Fibroblast of skin of scalp (primary cell): ENCODE measurements at places on chromosomes 1 and 21.

- DNase-seq = no peak
These were observed 912 bp upstream of the PKNOX1 start for GRCh38 chr21:42973309-42973990.

DNA sequence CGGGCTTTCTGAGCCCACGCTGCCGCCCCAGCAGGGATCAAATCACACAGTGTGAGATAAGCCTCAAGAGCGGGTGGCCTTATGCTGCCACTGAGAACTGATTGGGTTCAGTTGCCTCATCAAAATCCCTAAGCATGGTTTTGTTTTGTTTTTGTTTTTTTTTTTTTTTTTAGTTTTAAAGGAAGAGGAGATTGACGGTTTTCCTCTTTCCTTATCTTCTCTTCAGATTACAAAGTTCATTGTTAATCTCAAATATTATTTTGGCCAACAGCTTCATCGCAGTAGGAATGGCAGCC, 651 bp downstream of the COA6 start:
- no peak for DNase-seq

DNA sequence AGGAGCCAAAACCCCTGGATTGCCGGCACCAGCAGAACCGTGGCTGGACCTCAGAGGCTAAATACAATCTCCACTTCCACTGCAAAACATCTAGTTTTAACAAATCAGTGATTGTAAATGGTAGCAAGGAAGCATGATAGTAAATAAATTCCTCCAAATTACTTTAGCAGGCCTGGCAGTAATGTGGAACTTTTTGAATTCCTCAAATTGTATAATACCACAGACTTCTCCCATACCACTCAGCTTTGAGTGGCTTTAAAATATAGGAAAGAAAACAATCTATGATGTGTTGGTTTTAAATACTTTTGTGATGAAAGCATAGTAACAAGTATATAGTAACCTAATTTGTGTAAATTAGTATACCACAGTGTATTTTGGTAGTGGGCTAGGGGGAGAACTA, 34.1 kb downstream of the NIBAN1 start:
- DNase-seq = peak; percentile 72

GRCh38 chr1:175192630-175193526, at the start of gene KIAA0040:
Gene KIAA0040, minus strand, starts transcription at chr1:175192776. Its CDS starts 31,763 bp downstream, at chr1:175161013.
- peak; percentile 22 for DNase-seq

- no peak for DNase-seq
These were observed 13.3 kb downstream of the OVAAL start for GRCh38 chr1:180571832-180572636.

DNA sequence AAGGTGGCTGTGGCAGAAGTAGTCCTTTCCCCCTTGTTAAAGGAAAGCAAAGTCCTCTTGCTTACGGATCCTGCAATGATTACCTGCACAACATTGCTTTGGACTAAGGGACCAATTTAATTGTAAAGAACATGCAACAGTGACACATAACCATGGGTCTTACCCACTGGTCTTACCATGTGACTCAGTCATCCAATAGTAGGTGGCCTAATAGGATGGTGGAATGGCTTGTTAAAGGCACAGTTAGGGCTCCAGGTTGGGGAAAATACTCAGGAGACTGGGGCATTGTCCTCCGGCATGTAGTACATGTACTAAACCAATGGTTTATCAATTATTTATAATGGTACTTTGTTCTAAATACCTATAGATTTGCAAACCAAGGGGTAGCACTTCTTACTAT, 2.1 kb upstream of the YIPF1 start:
- DNase-seq = no peak

DNA sequence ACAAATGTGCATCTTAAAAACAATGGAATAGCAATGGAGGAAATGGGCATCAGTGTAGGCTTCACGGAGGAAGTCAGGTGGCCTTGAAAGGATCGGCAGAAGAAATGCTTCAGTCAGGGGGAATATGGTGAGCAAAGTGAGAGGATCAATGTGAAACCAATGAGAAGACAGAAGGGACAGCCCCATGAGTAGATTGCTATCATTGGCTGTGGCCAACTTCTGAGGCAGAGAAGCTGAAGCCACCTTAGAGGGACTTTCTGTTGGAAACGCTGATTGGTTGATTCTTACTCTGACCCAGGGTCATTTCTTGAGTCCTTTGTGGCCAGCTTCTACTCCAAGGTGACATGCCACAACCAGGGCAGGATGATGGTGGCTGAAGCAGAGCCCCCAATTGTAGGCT, 130.7 kb upstream of the ZNF648 start:
- DNase-seq = no peak

DNA sequence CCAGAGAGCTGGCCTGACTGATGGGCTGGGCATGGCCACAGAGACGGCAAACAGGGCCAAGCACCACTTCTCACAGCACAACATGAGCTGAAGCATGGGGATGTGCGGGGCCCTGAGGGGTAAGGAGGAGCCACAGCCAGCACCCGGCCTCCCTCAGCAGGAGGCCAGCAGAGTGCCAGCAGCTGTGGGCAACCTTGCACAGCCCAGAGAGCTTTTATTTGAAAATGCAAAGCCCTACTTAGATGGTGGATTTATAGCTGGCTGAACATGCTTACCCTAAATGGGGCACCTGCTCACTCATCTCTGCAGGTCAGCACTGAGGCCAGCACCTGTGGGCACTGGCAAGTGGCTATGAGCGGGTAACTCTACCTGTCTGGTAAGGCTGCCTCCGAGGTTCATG, 44.1 kb downstream of the SLC66A1 start:
- DNase-seq = no peak

DNA sequence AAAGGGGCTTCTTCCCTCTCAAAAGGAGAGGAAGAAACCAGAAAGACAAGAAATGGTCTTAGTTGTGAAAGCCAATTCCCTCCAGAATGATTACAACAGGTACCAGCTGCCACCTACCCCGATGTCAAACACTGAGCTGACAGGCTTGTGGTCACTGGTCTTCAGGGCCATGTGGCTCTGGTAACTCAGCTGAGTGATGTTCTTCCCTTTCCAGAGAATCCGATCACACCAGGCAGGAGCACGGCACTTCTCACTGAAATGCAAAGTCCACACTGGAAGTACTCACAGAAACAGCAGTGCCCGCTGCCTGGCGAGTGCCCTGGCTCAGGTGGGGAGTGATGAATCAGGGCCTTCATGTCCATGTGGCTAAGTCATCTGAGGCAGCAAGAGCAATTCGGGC, 18.7 kb upstream of the MTF1 start:
- DNase-seq = no peak

- no peak for DNase-seq
These were observed 11.5 kb downstream of the MORN1 start for GRCh38 chr1:2379733-2380404.

- no peak for DNase-seq
These were observed 9.1 kb upstream of the ATAD3B start for GRCh38 chr1:1462318-1462966.

DNA sequence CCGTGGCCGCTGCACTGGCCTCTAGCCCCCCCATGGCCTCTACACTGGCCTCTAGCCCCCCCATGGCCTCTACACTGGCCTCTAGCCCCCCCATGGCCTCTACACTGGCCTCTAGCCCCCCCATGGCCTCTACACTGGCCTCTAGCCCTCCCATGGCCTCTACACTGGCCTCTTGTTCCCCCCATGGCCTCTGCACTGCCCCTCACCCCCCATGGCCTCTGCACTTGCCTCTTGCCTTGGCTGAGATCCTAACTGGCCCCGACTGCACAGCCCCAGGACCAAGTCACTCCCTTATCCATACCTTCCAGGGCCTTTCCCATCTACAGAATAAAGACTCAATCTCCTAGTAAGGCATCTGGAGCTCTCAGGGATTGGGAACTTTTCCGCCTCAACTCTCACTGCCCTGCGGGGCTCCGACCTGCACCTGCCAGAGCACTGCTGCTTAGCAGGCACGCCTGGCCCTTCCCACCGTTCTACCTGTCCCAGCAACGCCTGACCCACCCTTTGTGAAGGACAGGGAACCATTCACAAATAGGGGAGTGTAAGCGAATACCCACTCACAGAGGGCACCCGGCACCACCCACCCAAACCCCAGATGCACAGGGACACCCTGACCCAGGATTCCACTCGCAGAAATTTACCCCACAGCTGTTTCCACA, 38.8 kb downstream of the ACOT7 start:
- no peak for DNase-seq

DNA sequence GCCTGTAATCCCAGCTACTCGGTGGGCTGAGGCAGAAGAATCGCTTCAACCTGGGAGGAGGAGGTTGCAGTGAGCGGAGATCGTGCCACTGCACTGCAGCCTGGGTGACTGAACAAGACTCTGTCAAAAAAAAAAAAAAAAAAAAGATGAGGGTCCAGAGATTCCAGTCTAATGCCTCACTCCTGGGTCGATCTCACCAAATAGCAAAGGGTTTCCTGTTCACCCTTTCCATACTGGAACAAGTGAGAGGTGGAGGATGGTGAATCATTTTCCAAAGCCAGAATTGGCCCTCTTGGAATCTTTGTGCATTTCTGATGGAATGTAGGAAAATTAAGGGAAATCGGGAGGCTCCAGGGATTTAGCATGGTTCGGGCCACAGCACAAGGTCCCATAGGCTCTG, 58.1 kb upstream of the ZNF648 start:
- DNase-seq = peak; percentile 45

- DNase-seq = peak; percentile 4
These were observed 988 bp downstream of the SLC35A3 start for GRCh38 chr1:99970713-99971255.

- DNase-seq = no peak
These were observed 4.1 kb downstream of the ZC3H12A start for GRCh38 chr1:37478451-37478881.

DNA sequence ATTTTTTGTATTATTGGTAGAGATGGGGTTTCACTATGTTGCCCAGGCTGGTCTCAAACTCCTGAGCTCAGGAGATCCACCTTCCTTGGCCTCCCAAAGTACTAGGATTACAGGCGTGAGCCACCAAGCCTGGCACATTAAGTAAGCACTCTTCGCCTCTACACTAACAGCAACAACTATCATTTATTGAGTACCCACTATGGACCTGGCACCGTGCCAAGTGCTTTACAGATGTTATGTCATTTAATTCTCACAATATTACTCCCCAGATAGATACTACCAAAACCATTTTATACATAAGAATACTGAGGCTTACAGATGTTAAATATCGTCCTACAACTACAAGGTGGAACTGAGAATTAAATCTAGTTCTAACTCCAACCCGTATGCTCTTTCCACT, 50.1 kb downstream of the TUT4 start:
- DNase-seq = no peak

DNA sequence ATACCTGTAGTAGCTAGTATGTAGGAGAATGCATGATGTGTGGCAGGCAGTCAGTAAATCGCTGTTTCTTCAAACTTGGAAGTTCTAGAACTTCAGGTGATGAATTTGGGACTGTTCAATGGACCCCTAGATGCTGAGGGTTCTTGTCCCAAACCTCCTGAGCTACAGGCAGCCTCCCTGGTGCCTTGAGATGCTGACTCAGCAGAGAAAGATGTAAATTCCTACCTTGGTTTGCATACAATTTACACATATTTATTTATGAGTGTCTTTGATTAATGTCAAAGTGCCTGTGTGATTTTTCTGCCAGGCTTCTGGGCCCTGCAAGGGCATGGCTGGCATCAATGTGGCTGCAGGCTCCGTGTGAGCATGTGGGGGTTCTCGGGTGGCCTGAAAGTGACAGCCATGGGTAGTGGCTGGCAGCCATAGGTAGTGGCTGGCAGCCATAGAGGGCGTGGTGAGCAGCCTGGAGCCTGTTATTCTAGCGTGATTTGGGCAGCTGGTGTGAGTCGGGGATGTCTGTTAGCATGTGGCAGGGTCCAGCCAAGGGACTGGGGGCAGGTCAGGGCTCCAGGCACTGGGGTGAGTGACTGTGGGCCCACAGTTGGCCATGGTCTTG, 13.2 kb upstream of the POU3F1 start:
- no peak for DNase-seq
